ENCODE measurements at places on chromosomes 3 and 15.

DNA sequence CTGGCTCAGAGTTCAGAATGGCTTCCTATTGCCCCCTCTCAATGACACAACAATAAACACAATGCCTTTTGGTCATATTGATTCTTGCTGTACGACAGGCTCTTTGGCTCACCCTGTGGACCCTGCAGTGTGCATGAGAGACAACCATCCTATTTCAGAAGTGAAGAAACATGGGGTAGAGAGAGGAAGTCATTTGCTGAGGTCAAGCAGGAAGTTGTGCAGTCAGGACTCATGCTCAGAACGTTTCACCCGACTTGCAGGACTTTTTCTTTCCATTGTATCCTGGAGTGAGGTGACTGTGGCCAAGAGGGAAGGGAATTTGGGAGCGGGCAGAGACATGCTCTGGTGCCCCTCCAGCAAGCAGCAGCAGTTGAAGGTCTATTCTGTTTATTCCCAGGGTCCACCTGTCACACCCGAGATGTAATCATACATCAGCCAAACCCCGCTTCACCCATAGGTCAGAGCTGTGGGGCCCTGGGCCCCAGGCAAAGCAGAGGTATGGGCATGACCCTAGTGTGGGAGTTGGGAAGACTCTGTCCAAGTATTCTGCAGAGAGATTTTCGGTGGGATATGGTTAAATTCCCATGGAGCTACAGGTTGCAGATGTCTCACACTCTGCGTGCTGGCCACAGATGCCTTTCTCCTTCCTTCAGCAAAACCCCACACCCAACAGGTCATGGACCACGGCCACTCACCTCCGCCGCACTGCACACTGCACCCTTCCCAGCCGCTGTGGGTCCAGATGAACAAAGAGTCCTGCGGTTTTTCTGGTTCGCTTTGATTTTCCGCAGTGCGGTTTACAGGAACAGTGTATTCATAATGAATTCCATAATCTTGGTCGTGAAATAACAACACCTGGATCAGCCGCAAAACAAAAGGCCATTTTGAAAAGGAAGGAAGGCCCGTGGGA lies 290.6 kb downstream of the ADAMTS17 start:
- no peaks in the 10 kb centered on the region for H3K27me3 ChIP-seq
- no peaks in the 10 kb centered on the region for H3K4me1 ChIP-seq
- H3K36me3 ChIP-seq, result no peaks in the 10 kb centered on the region
- no peak for DNase-seq
- no peak overlapping the region for H3K27ac ChIP-seq

DNA sequence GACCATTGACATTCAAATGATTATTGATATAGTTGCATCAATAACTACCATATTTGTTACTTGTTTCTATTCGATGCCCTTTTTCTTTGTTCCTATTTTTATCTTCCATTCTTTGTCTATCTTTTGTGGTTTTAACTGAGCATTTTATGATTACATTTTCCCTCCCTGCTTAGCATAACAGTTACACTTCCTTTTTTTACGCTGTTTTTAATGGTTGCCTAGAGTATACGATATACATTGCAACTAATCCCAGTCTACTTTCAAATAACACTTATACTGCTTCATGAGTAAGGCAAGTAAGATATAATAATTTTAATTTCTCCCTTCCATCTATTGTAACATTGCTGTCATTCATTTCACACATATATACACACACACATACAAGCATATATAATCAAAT lies 26.3 kb downstream of the COL6A6 start:
- H3K27me3 ChIP-seq, result no peaks in the 10 kb centered on the region
- H3K27ac ChIP-seq, result no peak overlapping the region
- DNase-seq, result no peak
- H3K4me1 ChIP-seq, result no peaks in the 10 kb centered on the region
- H3K4me3 ChIP-seq, result no peak overlapping the region

GRCh38 chr3:15659254-15659975 lies 57.9 kb downstream of the BTD start:
- H3K36me3 ChIP-seq, result no peaks in the 10 kb centered on the region
- H3K27me3 ChIP-seq, result no peaks in the 10 kb centered on the region
- no peak overlapping the region for H3K27ac ChIP-seq
- H3K4me1 ChIP-seq, result no peaks in the 10 kb centered on the region

DNA sequence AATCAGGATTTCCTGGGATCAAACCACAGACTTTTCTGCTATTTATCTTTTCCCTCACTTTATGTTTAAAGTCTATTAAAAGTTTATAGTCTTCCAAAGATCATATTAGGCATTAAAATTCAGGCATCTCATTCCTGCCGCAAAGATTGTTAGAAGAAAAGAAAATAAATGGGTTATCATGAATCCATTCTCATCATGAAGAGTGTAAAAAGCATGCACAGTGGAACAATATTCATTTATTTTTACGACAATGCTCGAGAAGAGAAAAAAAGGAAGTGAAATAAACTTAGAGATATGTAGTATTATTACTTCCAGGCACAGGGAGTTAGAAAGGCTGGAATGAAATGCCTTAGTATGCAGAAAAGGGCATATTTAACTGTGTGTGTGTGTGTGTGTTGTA lies 213.7 kb upstream of the PLSCR5 start:
- DNase-seq, result no peak
- no peak overlapping the region for H3K4me3 ChIP-seq
- no peak overlapping the region for H3K27ac ChIP-seq
- no peaks in the 10 kb centered on the region for H3K36me3 ChIP-seq

DNA sequence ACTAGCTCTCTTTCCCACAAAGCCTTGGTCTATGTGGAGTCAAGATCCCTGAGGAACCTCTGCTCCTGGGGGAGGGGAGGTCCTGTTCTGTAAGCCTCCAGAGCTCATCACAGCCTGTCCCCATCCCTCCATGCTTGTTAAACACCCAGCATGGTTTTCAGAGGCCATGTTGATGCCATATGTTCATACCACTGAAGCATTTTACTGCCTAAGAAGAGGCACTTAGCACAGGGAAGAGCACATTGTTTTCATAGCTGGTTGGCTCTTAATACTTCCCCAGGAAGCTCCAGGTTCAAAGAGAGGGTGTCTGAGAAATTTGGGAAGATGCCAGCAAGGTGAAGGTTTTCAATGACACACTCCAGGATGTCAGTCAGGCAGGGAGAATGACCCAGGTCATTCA lies 25.6 kb downstream of the CPNE4 start:
- H3K36me3 ChIP-seq, result no peaks in the 10 kb centered on the region
- no peaks in the 10 kb centered on the region for H3K4me1 ChIP-seq
- no peaks in the 10 kb centered on the region for H3K27me3 ChIP-seq
- H3K27ac ChIP-seq, result no peak overlapping the region
- DNase-seq, result no peak

DNA sequence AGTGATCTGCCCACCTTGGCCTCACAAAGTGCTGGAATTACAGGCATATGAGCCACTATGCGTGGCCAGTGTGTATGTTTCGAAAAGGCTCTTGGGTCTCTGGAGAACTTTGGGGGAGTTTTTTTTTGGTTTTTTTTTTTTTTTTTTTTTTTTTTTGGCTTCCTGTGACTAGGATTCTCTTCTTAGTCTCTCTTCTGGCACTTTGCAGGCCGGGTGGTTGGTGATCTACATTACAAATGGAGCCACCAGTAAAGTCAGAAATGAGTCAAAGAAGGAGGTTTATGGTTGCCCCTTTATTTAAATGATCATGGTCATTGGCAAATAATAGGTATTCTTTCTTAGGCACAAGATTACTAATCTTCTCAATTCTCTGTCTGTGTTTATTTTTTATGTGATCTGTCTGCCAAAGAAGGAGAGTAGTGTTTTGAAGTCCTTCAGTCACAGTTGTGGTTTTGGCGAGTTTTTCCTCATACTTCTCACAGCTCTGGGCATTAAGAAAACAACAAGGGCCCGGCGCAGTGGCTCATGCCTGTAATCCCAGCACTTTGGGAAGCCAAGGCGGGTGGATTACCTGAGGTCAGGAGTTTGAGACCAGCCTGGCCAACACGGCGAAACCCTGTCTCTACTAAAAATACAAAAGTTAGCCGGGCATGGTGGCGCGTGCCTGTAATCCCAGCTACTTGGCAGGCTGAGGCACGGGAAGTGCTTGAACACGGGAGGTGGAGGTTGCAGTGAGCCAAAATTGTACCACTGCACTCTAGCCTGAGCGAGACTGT lies 38.3 kb downstream of the PDE8A start:
- H3K36me3 ChIP-seq, result no peaks in the 10 kb centered on the region
- H3K27me3 ChIP-seq, result no peaks in the 10 kb centered on the region
- no peaks in the 10 kb centered on the region for H3K4me1 ChIP-seq
- H3K4me3 ChIP-seq, result no peak overlapping the region

DNA sequence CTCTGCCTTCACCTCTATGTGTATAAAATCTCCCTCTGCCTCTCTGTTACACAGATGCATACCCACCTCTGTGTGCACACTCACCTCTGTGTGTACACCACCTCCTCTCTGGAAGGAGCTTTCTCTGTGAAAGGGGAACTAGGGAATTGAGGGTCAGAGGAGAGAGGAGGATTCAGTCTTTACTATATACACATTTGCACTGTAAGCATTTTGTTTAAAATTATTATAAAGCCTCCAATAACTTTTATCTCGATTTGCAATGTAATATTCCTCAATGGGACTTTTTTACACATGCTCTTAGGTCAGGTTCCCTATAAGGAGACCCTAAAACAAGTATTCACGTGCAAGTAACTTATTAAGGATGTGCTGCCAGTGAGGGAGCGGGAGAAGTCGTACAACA lies 82.5 kb downstream of the OXNAD1 start:
- peaks cover 18% of the 10 kb centered on the region for H3K36me3 ChIP-seq
- H3K4me3 ChIP-seq, result no peak overlapping the region
- H3K4me1 ChIP-seq, result no peaks in the 10 kb centered on the region
- H3K27me3 ChIP-seq, result no peaks in the 10 kb centered on the region
- DNase-seq, result no peak
- no peak overlapping the region for H3K27ac ChIP-seq

- DNase-seq, result no peak
- H3K27ac ChIP-seq, result no peak overlapping the region
- H3K36me3 ChIP-seq, result peaks cover 42% of the 10 kb centered on the region
Measured at GRCh38 chr3:45003859-45004258, 22.2 kb upstream of the CLEC3B start.

DNA sequence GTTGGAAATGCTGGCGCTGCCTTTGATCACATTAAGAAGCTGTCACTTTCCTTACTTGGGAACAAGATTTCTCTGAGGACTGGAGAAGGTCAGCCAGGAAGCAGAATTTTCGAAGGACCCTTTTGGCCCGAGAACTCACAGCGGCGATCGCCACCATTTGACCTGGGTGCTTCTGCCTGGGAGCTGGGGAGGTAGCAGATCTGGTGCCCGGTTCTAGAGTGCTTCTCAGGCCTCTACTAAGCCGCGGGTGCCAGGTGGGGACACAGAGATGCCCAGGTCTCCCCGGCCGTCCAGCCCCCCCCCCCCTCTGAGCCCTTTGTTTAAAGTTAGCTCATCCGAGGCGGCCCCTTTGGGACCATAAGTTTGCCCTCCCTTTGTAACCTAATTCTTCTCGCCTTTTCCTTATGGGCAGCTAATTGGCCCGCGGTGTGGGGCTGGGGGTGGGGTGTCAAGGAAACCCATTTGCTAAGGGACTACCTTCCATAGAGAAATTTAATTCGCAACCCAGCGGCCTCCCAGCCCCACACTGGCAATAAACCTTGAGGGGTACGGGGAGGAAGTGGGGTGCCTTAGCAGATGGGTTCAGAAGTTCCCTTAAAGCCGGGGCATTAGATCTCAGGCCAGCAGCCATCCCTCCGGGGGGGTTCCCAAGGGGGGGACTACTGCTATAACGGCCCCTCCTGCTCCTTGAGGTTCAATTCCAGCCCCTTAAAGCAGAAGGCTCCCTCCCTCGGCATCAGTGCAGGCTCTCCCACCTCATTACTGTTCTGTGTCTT lies 1.9 kb downstream of the GATA2 start:
- H3K4me1 ChIP-seq, result no peaks in the 10 kb centered on the region
- peaks cover 96% of the 10 kb centered on the region for H3K27me3 ChIP-seq
- peak; percentile 59 for DNase-seq
- H3K36me3 ChIP-seq, result no peaks in the 10 kb centered on the region
- peak overlapping the region; percentile 52 for H3K4me3 ChIP-seq
- no peak overlapping the region for H3K27ac ChIP-seq
